A549 treated with dexamethasone at 1 μM for 4 hours (cell line): ENCODE measurements at places on chromosomes 2 and 18. TPM values are rescaled to one million over a fixed set of nuclear protein-coding genes. Genes with fewer than 3 reads are reported as not detected.

The OTOS gene
- total RNA-seq: not detected in 5 replicates

The TUBA3D gene
- 6.8 to 8.7 TPM (median 7.2 TPM) in 5 replicates for total RNA-seq

The NEU4 gene
- total RNA-seq: 0.25 to 0.34 TPM (median 0.27 TPM) in 4 of 5 replicates, not detected in the other

The NT5C1B gene
- not detected in 5 replicates for total RNA-seq

The VWA3B gene
- 0.12 to 0.24 TPM (median 0.19 TPM) in 3 of 5 replicates, not detected in the others for total RNA-seq

The SRD5A2 gene
- 0.02 to 0.05 TPM (median 0.02 TPM) in 5 replicates for total RNA-seq

The KRTCAP3 gene
- 0.39 to 0.87 TPM (median 0.45 TPM) in 5 replicates for total RNA-seq

The MARCHF7 gene
- total RNA-seq: 48.3 to 68.0 TPM (median 63.1 TPM) in 5 replicates

The NTSR2 gene
- not detected in 5 replicates for total RNA-seq

The PLCL1 gene
- total RNA-seq: 0.02 TPM in 1 of 5 replicates, not detected in the others

The KCNF1 gene
- 19.3 to 38.5 TPM (median 30.5 TPM) in 5 replicates for total RNA-seq

The RNU2-63P gene
- not detected in 5 replicates for total RNA-seq

The MERTK gene
- total RNA-seq: 3.1 to 3.7 TPM (median 3.3 TPM) in 5 replicates

The ASIC4 gene
- total RNA-seq: 0.05 to 0.08 TPM (median 0.05 TPM) in 4 of 5 replicates, not detected in the other

The ADCYAP1 gene
- not detected in 5 replicates for total RNA-seq

The KCNE4 gene
- 0.32 to 0.90 TPM (median 0.46 TPM) in 5 replicates for total RNA-seq

The FAM110C gene
- total RNA-seq: 0.15 to 0.49 TPM (median 0.34 TPM) in 5 replicates

The CNOT11 gene
- total RNA-seq: 40.5 to 49.8 TPM (median 47.0 TPM) in 5 replicates

The DSG4 gene
- not detected in 5 replicates for total RNA-seq

The TMEM182 gene
- 3.7 to 5.1 TPM (median 4.2 TPM) in 5 replicates for total RNA-seq

The KYNU gene
- total RNA-seq: 220 to 265 TPM (median 257 TPM) in 5 replicates

The MYL12B gene
- total RNA-seq: 384 to 403 TPM (median 388 TPM) in 5 replicates

The PJVK gene
- 1.1 to 1.9 TPM (median 1.6 TPM) in 5 replicates for total RNA-seq

The GDF7 gene
- 0.08 to 0.15 TPM (median 0.11 TPM) in 5 replicates for total RNA-seq

The SLC11A1 gene
- 0.11 to 0.20 TPM (median 0.16 TPM) in 5 replicates for total RNA-seq

The GPR17 gene
- total RNA-seq: 0.06 to 0.08 TPM (median 0.07 TPM) in 3 of 5 replicates, not detected in the others

The TWIST2 gene
- total RNA-seq: 8.1 to 12.9 TPM (median 12.3 TPM) in 5 replicates

The TEKT4 gene
- not detected in 5 replicates for total RNA-seq

The PROKR1 gene
- 0.01 to 0.05 TPM (median 0.04 TPM) in 3 of 5 replicates, not detected in the others for total RNA-seq
